ENCODE measurements at places on chromosomes 7 and 10.

- DNase-seq: no peak
These were observed 438.6 kb upstream of the GALNT17 start for GRCh38 chr7:70693321-70693685.

- peak; percentile 27 for DNase-seq
These were observed 1277.1 kb upstream of the AUTS2 start for GRCh38 chr7:68321076-68321639.

GRCh38 chr10:91907033-91907594 lies 2.2 kb downstream of the FGFBP3 start:
- DNase-seq: no peak

- DNase-seq: peak; percentile 85
These were observed at the start of gene LDB1 for GRCh38 chr10:102120142-102120990. Gene LDB1, minus strand, starts transcription at chr10:102120368. Its CDS starts 258 bp downstream, at chr10:102120110.

DNA sequence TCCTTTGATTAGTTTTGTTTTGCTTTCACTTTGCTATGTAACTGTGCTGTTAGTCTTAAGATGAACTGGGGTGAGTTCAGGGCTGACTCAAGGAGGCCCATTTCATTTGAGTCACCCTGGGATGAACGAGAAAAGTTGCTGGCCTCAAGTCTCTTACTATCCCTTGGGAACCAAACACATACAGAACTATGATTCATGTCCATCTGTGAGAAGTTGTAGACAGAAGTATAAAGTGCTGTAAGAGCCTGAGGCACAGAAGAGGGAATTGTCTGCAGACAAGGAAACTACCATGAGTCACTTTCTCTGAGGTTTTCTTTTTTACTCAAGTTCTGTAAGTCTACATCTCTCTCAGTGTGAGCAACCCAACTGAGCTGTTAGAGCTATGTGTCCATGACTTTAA lies 179.8 kb upstream of the CSTF2T start:
- DNase-seq: no peak

DNA sequence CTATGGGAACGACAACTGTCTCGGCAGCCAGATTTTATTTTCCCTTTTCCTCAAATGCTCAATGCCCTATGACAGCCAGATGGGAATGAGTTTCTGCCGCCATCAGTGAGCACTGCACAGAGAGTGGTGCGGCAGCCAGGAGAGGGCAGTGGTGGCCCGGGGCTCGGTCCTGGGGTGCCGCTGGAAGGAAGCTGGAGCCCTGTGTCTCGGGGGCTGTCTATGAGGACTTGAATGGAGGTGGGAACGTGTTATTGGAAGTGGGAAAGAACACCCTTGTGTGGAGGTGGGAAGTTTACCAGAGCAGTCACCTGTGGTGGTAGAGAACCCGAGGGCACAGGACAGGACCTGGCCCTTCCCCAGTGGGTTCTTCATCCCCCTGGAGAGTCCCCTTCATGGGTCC lies 35.8 kb downstream of the JAKMIP3 start:
- no peak for DNase-seq

DNA sequence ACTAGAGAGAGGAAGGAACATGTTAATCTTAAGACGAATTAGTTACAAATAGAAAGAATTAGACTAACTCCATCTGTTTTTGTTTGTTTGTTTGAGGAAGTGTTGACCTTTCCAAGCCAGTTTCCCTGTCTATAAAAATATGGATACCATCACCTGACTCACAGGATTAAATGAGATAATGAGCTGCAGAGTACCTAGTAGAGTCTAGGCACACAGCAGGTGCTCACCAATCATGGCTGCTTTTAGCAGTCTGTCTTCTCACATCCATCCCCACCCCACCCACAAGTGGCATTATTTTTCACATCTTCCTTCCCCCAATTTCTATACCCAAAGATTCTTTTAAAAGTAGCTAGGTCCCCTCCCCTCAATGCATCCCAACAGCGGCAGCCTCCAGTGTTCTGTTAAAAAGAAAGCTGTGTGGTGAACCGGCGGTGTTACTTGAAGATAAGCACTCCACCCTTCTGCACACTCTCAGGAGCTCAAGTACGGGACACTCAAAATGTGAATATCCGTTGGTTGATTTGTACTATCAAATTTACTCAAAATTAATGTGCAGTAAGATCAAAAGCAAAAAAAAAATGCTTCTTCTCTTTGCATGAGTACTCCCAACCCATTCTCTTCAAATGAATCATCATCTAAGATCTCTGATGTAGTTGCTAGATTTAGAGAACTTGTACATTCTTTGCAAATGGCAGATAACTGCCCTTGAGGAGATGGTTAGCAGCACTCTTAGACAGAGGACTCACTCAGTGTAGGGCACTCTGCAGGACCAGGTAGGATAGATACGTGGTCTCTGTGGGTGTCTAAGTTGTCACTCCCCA lies 145.4 kb upstream of the ASAH2 start:
- DNase-seq: no peak

All from glutamatergic neuron (in vitro differentiated cells).